HCT116 (cell line): ENCODE measurements at places on chromosomes 12 and 14. TPM values are rescaled to one million over a fixed set of nuclear protein-coding genes. Genes with fewer than 3 reads are reported as not detected.

HECTD1 gene
- 160 TPM for total RNA-seq

P3H3 gene
- 32.2 TPM for total RNA-seq

BHLHE41 gene
- total RNA-seq = 4.7 TPM

PLCZ1 gene
- total RNA-seq = not detected

B4GALNT3 gene
- 18.2 TPM for total RNA-seq

NPAS3 gene
- total RNA-seq = not detected

PTGDR gene
- total RNA-seq = not detected

GLIPR1L2 gene
- total RNA-seq = 0.44 TPM

KRT79 gene
- total RNA-seq = not detected

DDN gene
- total RNA-seq = 8.1 TPM

LMO3 gene
- total RNA-seq = 0.34 TPM

GRIN2B gene
- 14.2 TPM for total RNA-seq

SIX6 gene
- not detected for total RNA-seq

OTUB2 gene
- 6.6 TPM for total RNA-seq

EXOC3L4 gene
- total RNA-seq = not detected

FAM186B gene
- total RNA-seq = 0.42 TPM

RDH12 gene
- total RNA-seq = 0.27 TPM

LMNTD1 gene
- total RNA-seq = not detected

GPD1 gene
- total RNA-seq = 1.6 TPM

SLC24A4 gene
- not detected for total RNA-seq

ZNF385A gene
- total RNA-seq = 34.7 TPM

CREBL2 gene
- total RNA-seq = 11.3 TPM
